ENCODE measurements at places on chromosomes 5 and 9.

GRCh38 chr5:80740999-80741398 lies 86.2 kb upstream of the DHFR start:
- no peak for DNase-seq

GRCh38 chr5:71893451-71893850 lies 174.4 kb downstream of the CARTPT start:
- DNase-seq, result no peak

DNA sequence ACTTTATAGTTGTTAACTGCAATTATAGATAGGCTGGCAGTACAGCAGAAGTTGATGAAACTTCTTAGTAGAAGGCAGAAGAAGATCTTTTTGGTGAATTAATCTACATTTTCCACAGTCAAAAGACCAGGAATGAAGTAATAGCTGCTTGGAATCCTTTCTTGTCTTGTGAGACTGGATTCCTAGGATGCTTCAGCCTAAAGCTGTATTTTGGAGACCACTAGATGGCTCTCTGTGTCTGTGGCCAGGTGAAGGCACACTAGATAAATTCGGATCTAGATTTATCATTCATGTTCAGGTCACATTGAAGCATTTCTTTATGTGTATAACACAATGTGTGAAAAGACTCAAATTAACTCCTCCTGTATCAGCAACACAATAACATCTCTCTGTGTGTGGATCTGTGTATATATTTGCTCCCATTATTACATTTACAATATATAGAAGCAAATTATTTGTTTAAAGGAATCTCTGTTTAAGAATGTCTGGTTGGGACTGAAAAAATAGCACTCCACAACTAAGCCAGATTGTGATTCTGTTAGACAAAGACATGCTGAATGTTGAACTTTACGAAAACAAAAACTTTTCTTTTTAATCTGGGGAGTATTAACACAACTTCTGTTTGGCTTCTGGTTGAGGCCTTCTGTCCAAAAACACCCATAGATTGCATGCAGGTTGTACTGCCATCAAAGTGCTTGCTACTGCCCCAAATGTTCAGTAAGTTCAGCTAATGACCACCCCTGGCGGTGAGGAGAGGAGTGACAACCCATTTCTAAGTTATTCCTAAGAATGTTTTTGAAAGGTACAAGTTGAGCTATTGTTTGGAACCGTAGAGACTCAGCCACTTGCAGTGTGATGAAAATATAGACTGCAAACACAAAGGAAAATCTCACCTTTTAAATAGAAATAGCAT lies 10.6 kb downstream of the GRIN3A start:
- peak; percentile 27 for DNase-seq

- peak; percentile 28 for DNase-seq
Measured at GRCh38 chr5:90473396-90474234, 956 bp downstream of the MBLAC2 start.

DNA sequence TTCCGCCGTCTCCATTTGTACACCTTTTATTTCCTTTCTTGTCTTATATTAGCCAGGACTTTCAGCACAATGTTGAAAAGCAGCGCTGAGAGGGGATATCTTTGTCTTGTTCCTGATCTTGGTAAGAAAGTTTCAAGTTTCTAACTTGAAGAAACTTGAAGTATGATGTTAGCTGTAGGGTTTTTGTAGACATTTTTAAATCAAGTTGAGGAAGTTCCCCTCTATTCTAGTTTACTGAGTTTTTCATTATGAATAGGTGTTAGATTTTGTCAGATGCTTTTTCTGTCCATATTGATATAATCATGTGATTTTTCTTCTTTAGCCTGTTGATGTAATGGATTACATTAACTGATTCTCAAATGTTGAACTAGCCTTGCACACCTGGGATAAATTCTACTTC lies 425.7 kb downstream of the PIK3R1 start:
- DNase-seq, result no peak

GRCh38 chr9:93447655-93448054 lies 3.8 kb upstream of the FAM120A start:
- DNase-seq, result no peak

DNA sequence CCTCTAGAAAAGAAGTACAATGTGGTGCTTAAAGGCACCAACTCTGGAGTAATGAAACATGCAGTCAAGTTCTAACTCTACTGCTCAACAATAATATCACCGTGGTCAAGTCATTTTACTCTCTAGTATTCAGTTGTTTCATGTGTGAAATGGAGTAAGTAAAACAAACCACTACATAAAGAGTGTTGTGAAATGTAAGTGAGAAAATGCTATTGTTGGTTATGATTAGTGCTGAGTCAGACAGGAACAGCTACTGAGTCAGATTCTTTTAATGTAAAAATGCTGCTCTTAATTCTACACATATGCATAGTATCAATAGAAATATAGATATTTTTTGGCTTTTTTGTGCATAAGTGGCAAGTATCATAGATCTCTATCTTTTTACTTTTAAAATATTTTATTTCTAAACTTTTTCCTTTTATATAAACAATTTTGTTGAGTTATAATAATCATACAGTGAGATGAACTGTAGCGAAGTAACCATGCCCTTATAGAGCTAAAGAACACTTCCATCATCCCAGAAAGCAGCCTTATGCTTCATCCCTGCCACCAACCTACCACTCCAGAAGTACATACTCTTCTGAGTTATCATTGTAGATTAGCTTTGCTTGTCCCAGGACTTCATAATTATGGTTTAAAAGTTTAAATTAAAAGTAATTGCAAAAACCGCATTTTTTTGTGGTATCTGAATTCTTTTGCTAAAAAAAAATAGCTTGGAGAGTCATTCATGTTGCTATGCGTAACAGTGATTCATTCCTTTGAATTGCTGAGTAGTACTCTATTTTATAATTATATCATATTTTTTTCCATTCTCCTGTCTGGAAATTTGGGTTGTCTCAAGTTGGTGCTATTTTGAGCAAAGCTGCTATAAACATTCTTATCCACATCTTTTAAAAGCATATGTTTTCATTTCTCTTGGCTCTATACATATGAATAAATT lies 548.2 kb upstream of the CLINT1 start:
- no peak for DNase-seq

DNA sequence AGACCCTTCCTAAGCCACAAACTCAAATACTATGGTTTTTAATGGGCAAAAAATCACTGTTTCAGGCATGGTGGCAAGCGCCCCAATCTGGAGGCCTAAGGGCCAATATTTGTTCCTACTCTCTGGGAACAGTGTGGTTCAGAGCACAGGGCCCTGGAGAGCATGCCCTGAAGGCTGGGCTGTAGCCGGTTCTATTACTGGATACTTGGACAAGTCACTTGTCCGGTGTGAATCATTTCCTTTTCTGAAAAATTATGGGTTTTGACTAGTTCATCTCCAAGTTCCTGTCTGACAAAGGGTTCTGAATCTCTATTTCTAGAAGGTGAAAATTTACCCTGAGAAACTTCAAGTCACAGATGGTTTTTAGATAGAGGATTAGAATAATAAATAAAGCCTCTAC lies 75.0 kb downstream of the OTULIN start:
- no peak for DNase-seq

GRCh38 chr9:35579130-35579529 lies 25.9 kb upstream of the TESK1 start:
- no peak for DNase-seq

GRCh38 chr9:88399966-88400365 lies 11.7 kb downstream of the SPIN1 start:
- DNase-seq, result no peak

GRCh38 chr9:115733318-115734110 lies 420.1 kb upstream of the PAPPA start:
- DNase-seq, result no peak

GRCh38 chr9:14741369-14741768 lies 18.8 kb upstream of the CER1 start:
- DNase-seq, result no peak

GRCh38 chr9:82923092-82923911 lies 139.6 kb downstream of the RASEF start:
- DNase-seq, result no peak

DNA sequence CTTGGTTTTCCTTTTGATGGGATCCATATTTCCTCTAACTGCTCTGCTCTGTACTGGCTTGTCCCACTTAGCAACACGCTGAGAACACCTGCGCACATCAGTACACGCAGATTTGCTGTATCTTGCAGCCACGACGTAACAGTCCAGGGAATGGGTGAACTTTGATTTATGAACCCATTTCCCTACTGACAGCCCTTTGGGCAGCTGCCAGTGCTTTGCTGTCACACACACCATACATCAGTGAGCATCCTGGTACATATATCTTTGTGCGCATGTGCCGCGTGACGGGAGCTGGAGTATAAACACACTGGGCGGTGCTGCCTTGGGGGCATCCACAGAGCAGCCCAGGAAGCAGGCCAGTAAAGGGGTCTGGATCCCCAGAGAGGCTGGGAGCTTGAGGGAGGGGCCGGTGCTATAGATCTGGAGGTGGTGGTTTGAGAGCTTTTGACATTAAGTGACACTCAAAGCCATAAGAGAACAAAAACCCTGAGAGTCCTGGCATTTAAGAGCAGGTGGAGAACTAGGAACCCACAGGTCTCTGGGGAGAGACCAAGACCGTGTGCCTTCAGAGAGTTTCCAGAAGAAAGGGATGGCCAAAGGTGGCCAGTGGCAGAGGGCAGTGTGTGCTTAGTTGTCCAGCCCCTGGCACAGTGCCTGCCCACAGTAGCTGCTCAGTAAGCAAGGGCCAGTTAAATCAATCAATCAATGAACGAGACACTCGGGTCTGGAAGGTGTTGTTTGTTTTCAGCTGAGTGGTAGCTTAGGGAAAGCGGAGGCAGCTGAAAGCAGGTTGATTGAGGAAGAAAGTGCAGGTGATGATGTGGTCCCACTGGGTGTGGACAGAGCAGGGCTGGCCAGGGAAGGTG lies 53.7 kb downstream of the LMX1B start:
- DNase-seq, result no peak

GRCh38 chr9:129118799-129119198 lies 7.6 kb downstream of the PTPA start:
- DNase-seq, result no peak

DNA sequence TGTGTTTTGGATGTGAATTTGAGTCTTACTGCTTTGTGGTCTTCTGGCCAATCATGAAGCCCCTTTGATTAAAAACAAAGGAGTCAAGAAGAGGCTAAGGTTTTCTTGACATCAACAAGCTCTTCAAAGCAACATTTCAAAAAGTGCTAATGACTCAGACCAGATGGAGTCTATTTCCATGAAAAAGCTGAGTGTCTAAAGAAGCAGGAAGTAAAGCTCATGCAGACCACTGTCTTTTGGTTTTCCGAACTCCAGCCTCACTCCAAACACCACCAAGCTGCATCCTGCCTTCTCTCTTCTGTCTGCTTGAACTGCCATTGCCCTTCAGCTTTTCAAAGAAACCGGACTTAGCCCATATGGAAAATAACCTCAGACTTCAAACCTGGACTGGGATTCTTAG lies 115.2 kb downstream of the PRDM6 start:
- DNase-seq, result no peak

DNA sequence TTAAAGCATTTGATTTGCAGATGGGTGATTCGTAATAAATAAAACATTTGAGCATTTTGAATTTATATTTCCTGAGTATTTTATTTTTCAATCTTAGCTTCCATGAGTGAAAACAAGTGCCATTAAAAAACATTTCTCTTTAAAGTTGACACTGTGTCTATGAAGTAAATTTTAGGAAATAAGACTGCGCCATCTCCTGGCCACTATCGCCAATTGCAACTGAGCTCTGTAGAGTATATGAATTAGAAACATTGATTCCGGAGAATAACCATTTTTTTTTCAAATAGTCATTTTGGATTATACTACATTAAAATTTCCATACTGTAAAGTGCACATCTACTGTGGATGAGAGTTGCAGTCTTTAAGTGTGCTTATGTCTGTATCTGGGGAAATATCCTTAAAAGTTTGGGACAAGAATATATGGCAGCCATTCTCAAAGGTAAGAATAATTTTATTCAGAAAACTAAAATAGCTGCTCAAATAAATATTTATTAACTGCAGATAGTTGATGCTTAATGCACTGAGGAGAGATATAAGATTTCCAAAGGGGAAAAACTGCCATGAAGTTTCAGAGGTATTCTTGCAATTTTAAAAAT lies 5.9 kb downstream of the DMRTA1 start:
- DNase-seq, result no peak

- DNase-seq, result no peak
Measured at GRCh38 chr5:103410172-103410571, 151.6 kb downstream of the MACIR start.

GRCh38 chr5:40383749-40384651 lies 295.7 kb upstream of the PTGER4 start:
- no peak for DNase-seq

GRCh38 chr5:157533011-157533481 lies 42.5 kb downstream of the ADAM19 start:
- DNase-seq, result no peak

DNA sequence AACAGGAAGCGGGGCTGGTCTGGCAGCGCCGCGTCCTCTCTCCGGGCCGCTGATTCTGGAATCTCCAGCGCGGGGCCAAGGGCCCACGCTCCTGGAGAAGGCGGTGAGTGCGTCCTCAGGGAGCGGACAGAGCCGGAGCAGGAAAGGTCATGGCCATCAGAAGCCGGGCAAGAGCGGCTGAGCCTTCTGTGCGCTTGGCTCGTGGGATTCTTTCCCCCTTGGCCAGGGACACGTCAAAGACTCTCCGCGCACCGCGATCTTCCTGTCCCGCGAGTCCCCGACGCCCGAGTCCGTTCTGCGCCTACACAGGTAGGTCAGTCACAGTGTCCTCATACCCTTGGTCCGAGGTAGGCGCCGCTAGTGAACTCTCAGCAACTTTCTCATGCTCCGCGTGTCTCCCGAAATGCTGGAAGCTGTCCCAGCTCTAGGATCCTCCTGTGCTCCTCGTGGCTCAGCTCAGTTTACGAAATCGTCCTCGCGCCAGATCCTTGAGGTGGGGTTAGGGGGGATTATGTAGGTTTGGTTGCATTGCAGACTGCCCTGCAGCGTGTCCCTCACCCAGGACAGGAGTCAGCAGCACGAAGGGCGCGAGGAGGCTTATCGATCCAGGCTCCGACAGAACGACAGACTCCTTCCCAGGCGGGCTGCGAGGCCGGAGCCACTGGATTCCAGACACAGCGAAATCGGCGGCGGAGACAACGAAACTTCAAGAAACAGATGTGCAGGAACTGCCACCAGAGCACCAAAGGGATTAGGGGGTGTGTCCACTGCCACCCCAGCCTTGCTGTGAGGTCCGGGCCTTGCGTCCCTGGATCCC lies 8.7 kb downstream of the LHX6 start:
- DNase-seq, result no peak

- DNase-seq, result peak; percentile 2
Measured at GRCh38 chr5:174690271-174690670, 34.1 kb upstream of the MSX2 start.

DNA sequence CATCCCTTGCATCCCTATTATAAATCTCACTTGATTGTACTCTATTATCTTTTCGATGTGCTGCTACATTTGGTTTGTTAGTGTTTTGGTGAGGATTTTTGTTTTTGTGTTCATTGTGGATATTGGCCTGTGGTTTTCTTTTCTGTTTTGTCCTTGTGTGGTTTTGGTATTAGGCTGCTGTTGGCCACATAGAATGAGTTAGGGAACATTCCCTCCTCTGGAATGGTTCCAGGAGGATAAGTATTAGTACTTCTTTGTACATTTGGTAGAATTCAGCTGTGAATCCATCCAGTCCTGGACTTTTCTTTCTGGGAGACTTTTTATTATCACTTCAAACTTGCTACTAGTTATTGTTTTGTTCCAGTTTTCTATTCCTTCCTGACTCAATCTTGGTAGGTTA lies 287.2 kb downstream of the CWC27 start:
- DNase-seq, result no peak

- DNase-seq, result peak; percentile 57
Measured at GRCh38 chr5:6837519-6838110, 124.4 kb downstream of the TENT4A start.

All from K562 (cell line).